ENCODE measurements at places on chromosomes 5 and 9.
A peak's percentile ranks its signal among the peaks of the same experiment; 100 is the strongest.

DNA sequence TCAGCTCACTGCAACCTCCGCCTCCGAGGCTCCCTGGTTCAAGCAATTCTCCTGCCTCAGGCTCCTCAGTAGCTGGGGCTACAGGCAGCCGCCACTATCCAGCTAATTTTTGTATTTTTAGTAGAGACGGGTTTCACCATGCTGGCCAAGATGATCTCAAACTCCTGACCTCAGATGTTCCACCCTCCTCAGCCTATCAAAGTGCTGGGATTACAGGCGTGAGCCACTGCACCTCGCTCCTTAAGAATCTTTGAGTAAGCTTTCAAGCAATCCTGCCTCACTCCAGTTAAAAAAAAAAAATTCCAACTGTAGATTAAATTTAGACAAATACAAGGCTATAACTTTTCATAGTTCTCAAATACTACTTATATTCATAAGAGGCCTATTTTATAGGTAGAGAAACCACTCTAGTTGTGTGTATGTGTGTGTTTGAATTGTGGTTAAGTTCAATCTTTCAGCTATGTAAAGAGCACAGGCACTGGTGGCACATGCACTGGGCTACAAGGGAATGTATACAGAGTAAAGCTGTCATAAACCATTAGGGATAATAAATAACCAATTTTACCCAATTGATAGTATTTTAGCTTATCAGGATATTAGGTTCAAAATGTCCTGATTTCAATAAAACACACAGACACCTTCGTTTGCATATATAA, 50.6 kb upstream of the RAPGEF6 start:
- no peak for DNase-seq

GRCh38 chr9:4666042-4666699, at the start of gene SPATA6L:
TSS of gene SPATA6L (minus strand) at chr9:4666480. CDS start at chr9:4666250, 230 bp downstream.
- peak; percentile 78 for DNase-seq

DNA sequence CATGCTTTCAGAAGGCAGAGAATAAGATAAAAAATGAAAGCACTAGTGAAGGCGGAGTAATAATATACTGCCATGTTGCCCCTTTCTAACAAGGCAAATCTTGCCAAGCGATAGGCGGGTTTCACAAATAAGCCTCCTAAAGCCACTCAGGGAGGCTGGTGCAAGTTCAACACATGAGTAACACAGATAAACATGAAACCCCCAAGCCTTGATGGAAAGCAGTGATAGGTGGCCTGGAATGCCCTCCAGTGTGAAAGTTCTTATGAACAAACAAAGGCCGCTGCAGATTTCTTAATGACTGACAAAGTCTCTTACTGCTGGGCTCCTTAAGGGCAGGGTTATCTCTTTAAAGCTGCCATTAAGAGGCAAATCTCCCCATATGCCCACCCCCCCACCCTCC, 154.7 kb downstream of the ZDHHC21 start:
- DNase-seq, result peak; percentile 60

DNA sequence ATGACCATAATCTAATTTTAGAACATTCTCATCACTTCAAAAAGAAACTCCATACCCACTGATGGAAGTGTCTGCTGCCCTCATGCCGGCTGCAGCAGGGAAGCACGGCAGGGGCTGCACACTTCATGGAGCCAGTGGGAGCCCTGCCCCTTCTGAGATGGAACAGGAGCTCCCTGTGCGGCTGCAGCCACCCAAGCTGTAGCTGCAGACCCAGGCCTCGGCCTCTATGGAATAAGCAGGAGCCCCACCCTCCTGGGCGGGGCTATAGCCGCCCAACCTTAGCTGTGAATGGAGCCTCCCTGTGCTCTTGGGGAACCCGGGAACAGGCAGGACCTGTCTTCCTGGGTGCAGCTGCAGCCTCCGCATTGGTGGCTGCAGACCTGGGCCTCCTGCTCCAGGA, 128.5 kb downstream of the NUDT12 start:
- DNase-seq, result no peak

- no peak for DNase-seq
Measured at GRCh38 chr9:129648092-129648763, 6.3 kb upstream of the ASB6 start.
